T-helper 2 cell treated with Interferon-gamma antibody and Interleukin-4, amounts not matched to agents 5 μg/mL and 100 μg/mL, for 36 hours (primary cell): ENCODE measurements at places on chromosomes 2 and 18.

DNA sequence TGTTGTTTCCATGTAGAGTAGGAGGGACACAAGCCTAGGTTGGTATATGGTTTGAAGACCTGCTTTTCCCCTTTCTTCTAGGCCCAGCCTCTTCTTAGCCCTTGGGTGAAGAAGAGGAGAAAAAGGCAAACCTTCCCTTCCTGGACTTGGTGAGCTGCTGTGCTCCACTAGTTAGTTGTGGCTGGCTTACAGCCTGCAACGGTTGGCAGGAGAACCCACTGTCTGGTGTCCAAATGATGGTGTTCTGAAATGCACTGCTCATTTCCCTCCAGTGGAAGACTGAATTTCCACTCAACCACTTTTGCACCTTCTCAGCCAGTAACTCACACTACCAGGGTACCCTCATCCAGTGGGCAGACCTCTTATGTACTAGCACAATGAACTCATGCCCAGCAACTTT is 824.1 kb downstream of the NRXN1 start:
- DNase-seq, result no peak

DNA sequence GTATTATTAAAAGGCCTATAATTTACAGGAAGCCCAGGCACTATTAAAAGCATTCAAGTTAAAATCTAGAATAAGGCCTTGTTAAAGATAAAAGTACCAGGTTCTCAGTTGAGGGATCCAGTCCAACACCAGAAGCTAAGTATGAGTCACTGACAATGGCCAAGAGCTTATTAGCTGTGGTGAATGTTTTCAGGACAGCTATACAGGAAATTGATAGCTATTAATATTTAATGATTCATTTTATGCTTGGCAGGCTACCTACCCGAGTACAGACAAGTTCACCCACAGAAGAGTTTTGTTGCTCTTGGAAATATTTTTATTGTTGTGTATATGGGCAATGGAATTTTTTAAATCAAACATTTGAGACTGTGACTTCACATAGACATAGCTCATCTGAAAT is 729.6 kb upstream of the ZNF804A start:
- no peak for DNase-seq

DNA sequence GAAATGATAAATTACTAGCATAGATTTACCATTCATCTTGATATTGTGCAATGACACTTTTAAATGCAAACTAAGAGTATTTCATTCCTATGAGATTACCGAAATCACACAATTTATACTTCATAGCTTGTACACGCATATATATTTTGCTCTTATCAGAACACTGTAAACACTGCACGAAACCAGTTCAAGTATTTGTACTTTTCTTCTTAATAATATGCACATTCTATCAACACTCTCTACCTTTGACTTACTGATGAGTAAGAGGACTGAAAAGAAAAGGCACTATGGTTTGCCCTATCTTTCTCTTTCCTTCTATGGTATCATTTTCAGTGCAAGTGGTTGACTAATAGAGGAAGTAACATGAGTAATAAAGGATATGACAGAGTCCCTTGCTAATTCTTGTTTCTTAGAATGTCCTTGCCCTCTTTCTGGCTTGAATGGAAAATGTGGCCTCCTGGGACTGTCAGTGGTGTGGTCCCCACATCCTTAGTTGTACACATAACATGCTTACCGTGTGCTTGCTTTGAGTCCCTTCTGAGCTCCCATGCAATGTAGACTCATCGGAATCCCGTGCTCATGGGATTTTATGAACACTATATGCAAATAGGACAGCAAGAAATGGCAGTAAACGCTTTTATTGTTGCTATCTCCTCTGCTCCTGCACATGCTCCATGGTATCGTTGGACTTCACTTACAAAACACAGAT is 363.5 kb upstream of the TNP1 start:
- DNase-seq, result peak; percentile 83

- no peak for DNase-seq
Observed at GRCh38 chr2:215365184-215365658, 53.4 kb downstream of the ATIC start.

- no peak for DNase-seq
Observed at GRCh38 chr2:165718610-165719210, 75.3 kb downstream of the GALNT3 start.

DNA sequence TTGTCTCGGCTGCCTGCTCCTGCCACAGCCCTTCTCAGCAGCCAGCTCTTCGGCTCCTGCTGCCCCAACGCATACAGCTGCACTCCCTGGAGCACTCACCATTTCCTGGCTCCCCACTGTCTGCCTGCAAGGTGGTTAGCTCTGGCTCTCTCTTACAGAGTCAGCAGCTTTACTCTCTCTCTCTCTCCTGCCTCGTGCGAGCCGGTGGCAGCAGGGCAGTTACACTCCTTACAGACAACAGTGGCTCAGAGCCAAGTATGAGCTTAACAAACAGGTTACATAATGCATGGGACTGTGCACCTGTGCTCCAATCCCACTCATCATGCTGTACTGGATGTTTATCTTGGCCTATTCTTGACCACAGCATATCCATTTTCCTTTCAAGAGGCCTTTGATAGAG is 47.4 kb upstream of the DNAJC10 start:
- DNase-seq, result no peak

GRCh38 chr18:50830544-50830943 is 10.7 kb upstream of the MRO start:
- no peak for DNase-seq

DNA sequence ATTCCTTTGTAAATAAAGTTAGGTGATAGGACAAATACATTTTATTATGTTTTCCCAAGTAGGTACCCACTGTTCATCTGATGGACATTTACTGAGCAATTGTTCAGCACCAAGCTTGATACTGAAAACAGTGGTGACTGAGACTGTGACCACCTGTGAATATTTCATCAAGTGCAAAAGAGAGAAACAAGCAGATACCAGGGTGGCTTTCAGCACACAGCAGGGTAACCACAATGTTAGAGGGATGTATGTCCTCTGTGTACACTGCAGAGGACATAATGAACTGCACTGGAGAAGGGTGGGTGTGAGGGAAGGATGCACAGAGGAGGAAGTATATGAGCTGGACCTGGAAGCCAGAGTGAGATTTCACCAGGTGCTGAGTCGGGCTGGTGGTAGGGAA is 411.8 kb downstream of the RAD51AP2 start:
- no peak for DNase-seq

- DNase-seq, result no peak
Observed at GRCh38 chr2:212441141-212441540, 97.5 kb downstream of the ERBB4 start.

- no peak for DNase-seq
Observed at GRCh38 chr18:36372903-36373311, 75.4 kb downstream of the FHOD3 start.

- no peak for DNase-seq
Observed at GRCh38 chr2:10575609-10576280, 114.0 kb downstream of the NOL10 start.
